IMR-90 (cell line): ENCODE measurements at places on chromosomes 7 and 10. TPM values are rescaled to one million over a fixed set of nuclear protein-coding genes. Genes with fewer than 3 reads are reported as not detected.

PBLD gene
- total RNA-seq, result 5.0 and 5.7 TPM in 2 replicates

GRCh38 chr7:77982926-77983550 is 184.5 kb downstream of the PHTF2 start:
- DNase-seq, result no peak

SGCE gene
- 36.4 and 40.5 TPM in 2 replicates for total RNA-seq

DNA sequence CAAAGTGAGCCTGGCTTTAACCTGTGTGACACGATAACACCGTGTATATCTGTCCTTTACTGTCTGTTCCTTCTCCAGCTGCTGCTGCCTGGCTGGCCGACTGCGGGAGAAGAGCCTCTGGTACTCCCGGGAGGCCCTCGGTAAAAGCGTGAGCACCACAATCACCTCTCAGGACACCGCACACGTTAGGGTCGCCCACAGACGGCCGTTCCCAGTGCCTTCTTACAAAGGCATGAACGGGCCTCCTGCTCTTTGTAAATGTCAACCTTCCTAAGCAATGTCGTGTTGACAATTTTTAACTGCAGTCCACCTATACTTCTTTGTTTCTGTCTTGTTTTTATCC is 177.6 kb downstream of the DIP2C start:
- DNase-seq, result no peak

DNA sequence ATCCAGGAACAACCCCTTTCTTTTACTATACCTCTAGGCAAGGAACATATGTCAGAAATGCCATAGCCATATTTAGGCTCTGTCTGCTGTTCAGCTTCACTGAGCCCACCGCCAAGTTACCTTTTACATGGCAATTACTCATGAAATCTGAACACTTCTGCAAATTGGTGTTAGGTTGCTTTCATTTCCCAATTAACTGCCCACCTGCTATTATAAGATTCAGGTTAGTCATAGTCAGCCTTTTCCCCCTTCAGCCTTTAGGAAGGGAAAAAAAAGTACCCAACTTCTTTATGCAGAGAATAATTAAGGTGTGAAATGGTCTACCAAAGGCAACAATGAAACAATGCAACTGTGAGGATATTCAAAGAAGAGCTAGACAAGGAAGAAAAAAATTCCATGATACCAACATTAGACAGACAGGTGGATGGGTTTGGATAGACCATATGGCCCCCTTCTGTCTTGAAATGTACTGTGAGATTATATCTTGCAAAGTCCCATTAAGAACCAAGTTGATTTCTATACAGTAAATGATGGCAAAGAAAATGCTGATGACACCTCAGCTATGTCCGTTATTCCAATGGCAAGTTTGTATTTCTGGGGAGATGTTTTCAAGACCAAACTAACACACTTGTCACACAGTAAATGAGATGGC is 442.1 kb upstream of the NRP1 start:
- DNase-seq, result no peak

DNA sequence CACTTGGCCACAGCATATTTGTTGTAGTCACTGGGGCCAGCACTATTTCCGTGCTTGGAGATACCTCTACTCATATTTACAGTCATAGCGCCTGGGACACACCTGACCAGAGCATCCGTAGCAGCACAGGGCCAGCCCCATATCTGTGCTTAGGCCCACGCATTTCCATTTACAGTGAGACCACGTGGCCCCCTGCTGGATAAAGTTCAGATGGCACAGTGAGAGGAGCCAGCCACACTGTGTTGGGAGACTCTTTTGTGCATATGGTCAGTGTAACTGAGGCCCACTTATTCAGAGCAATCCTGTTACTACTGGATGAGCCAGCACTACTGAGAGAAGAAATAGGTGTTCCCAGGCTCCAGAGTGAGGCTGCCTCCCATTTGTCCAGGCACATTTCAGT is 455.3 kb downstream of the REEP3 start:
- peak; percentile 6 for DNase-seq

MAGI2 gene
- total RNA-seq, result 17.9 and 27.2 TPM in 2 replicates

GRCh38 chr10:74988054-74988775 is 123.2 kb upstream of the SAMD8 start:
- DNase-seq, result peak; percentile 43

GRCh38 chr10:133458710-133459453 is 5.1 kb downstream of the SCART1 start:
- peak; percentile 8 for DNase-seq

SMNDC1 gene
- total RNA-seq, result 3.9 and 8.6 TPM in 2 replicates

NUDT1 gene
- total RNA-seq, result 36.1 and 49.1 TPM in 2 replicates

DNA sequence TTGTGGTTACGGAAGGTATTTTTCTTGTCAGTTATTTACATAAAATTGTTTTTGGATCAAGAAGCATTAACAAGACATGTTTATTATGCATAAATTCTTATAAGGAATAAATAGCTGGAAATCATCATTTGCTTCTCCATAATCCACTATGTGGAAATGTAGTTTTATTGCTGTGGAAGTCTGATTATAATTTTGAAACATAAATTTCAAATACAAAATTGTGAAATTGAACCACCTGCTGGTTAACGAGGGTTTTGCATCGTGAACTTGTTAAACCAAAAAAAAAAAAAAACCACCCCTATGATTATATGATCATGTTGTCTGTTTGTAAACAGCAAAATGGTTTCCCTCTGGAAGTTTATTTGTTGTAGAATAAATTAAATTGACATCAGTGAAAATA is 25.9 kb downstream of the ABRAXAS2 start:
- peak; percentile 14 for DNase-seq

DNA sequence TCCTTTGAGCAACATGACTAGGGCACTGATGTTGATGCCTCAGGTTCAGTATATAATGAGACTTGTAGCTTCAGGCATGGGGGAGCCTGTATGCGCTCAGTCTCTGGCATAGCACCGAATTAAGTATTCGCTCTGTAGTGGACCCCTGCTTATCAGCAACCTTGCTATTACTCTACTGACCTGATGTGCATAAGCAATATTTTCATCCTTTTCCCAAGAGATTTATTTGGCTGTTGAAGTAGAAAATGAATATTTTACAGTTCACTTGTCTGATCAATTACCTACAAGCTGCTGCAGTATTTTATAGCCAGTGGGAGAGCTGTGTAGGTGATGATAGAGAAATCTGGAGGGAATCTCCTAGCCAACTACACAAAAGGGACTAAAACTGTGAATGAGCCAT is 781.6 kb upstream of the PHF14 start:
- no peak for DNase-seq

GRCh38 chr7:32891800-32892520 is 400 bp upstream of the KBTBD2 start:
- DNase-seq, result peak; percentile 92

- DNase-seq, result no peak
These were observed 193.4 kb upstream of the VWC2 start for GRCh38 chr7:49580000-49580399.

DNA sequence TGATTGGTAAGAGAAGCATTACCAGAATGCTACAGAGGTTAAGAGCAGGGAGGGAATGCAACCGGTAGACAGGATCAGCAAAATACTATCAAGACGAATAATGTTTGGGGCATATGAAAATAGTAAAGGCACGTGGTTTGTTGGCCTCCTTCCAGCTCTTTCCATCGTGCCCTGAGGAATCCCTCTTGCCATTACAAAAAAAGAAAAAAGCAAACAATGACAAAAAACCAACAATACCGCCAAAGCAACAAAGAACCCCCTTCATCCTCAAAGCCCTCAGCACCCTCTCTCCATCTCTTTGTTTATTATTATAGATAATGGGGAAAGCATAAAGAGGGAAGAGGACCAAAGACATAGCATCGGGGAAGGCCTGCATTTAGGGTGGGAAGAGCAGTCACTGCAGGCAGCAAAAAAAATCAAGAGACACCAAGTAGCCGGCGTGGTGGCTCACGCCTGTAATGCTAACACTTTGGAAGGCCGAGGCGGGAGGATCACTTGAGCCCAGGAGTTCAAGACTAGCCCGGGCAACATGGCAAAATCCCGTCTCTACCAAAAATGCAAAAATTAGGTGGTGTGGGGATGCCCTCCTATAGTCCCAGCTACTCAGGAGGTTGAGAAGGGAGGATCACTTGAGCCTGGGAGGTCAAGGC is 78.0 kb downstream of the HIP1 start:
- no peak for DNase-seq

GRCh38 chr7:33773053-33773452 is 132.3 kb upstream of the BMPER start:
- peak; percentile 68 for DNase-seq
